Sigmoid colon (tissue), 7 donors: ENCODE measurements at places on chromosomes 2 and 18. TPM values are rescaled to one million over a fixed set of nuclear protein-coding genes. Genes with fewer than 3 reads are reported as not detected.

GRCh38 chr2:241935774-241936173 lies 66.2 kb downstream of the RTP5 start:
- no peaks in the 10 kb centered on the region for H3K36me3 ChIP-seq
- no peak for DNase-seq
- no peak overlapping the region for H3K4me3 ChIP-seq
- no peak overlapping the region for H3K27ac ChIP-seq
- no peaks in the 10 kb centered on the region for H3K27me3 ChIP-seq
- peaks cover 40% of the 10 kb centered on the region for H3K4me1 ChIP-seq

DNA sequence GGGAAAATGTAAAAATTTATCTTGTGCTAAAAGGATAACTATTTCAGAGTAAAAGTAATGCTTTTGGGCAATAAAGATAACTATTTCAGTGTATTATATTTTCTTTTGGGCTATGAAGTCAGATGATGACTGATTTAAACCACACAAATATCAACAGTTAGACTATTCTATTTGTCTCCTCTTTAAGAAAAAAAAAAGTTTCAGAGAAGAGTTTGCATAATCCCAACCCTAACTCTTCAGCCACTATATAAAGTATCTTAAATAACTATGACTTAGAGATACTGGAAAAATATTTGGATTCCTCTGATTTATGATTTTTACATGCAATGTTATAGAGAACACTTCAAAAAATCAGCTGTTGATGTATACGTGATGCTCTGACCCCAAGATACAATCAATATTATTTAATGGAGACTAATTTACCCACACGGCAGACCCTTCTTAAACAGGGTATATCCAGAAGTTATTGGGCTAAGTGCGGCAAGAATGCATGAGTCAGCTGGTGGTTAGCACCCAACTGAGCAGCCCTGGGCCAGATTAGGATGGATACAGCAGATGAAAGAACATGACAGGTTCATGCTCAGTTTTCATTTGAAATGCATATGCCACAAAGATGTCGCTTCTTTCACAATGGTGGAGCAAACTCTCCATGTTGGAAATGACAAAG lies 279.0 kb downstream of the AFF3 start:
- no peaks in the 10 kb centered on the region for H3K36me3 ChIP-seq
- H3K27ac ChIP-seq = no peak overlapping the region
- peaks cover 15% of the 10 kb centered on the region for H3K4me1 ChIP-seq
- no peaks in the 10 kb centered on the region for H3K27me3 ChIP-seq
- no peak overlapping the region for H3K4me3 ChIP-seq

- H3K27ac ChIP-seq = no peak overlapping the region
- DNase-seq = no peak
- H3K27me3 ChIP-seq = no peaks in the 10 kb centered on the region
Measured at GRCh38 chr2:149449017-149449416, 118.6 kb downstream of the LYPD6 start.

DNA sequence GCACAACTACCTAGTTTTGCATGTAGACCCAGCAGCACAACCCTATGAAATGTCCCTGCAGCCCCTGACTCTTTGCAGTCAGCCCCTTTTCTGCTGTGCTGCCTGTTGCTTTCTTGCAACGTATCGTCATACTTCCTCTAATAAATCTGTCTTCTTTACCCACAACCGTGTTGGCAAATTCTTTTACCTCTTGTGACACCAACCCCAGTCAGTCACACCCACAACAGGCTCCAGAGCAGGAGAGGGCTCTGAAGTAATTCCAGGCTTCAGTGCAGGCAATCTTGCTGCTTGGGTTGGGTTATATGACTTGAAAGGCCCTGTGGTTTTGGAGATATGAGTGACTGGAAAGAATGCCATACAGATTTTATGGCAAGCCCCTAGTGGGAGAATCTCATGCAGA lies 79.1 kb upstream of the KCNH7 start:
- H3K4me3 ChIP-seq = no peak overlapping the region
- H3K36me3 ChIP-seq = no peaks in the 10 kb centered on the region
- no peak overlapping the region for H3K27ac ChIP-seq
- DNase-seq = no peak

DNA sequence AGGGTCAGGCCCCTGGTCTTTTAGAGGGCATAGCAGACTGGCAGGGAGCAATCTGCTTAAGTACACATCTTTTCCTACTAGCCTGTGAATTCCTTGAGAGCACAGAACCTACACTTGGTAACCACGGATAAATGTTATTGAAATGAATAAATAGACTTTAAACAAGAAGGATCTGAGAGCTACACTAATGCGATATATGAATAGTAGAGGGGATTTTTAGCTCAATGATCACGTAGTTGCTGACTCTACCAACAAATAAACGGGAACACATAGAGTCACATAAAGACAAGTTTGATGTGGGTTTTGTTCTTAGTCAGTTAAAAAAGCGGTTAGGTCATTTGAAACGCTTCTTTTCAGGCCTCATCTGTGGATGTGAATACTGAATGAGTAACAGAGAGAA lies 290.3 kb upstream of the CCDC68 start:
- H3K4me3 ChIP-seq = no peak overlapping the region
- DNase-seq = no peak
- H3K27me3 ChIP-seq = no peaks in the 10 kb centered on the region

GRCh38 chr2:36918307-36918706 lies 48.0 kb downstream of the STRN start:
- H3K27ac ChIP-seq = no peak overlapping the region
- DNase-seq = no peak
- H3K4me1 ChIP-seq = no peaks in the 10 kb centered on the region
- H3K4me3 ChIP-seq = no peak overlapping the region
- H3K36me3 ChIP-seq = no peaks in the 10 kb centered on the region
- H3K27me3 ChIP-seq = no peaks in the 10 kb centered on the region

VPS54 gene
- total RNA-seq = 27.5 TPM

GRCh38 chr2:136248242-136248641 lies 130.3 kb upstream of the CXCR4 start:
- no peaks in the 10 kb centered on the region for H3K4me1 ChIP-seq
- no peak overlapping the region for H3K27ac ChIP-seq
- DNase-seq = no peak
- no peaks in the 10 kb centered on the region for H3K36me3 ChIP-seq
- H3K4me3 ChIP-seq = no peak overlapping the region

ETAA1 gene
- 12.1 TPM for total RNA-seq

DNA sequence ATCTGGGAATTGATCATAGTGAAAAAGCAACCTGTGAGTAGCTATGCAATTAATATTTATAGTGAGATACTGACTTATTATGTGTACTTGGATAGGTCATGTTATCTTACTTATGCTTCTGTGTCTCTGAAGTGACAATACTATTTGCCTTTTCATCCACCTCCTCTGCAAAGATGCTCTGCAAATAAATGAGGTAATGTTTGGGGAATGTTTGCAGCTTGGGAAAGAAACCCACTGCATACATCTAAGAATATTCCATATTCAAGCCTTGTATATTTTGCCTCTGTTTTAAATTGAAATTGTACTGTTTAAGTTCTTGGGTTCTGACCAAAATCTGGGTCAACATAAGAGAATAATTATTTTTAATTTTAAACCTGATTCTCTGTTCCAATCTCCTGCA lies 217.4 kb upstream of the DTNA start:
- peak overlapping the region; percentile 43 for H3K4me3 ChIP-seq
- no peak for DNase-seq
- peak overlapping the region; percentile 85 for H3K27ac ChIP-seq
- no peaks in the 10 kb centered on the region for H3K27me3 ChIP-seq

- no peak for DNase-seq
- H3K27me3 ChIP-seq = no peaks in the 10 kb centered on the region
- H3K27ac ChIP-seq = no peak overlapping the region
- H3K4me1 ChIP-seq = peaks cover 15% of the 10 kb centered on the region
Measured at GRCh38 chr2:1644427-1644826, 99.9 kb downstream of the PXDN start.

DNA sequence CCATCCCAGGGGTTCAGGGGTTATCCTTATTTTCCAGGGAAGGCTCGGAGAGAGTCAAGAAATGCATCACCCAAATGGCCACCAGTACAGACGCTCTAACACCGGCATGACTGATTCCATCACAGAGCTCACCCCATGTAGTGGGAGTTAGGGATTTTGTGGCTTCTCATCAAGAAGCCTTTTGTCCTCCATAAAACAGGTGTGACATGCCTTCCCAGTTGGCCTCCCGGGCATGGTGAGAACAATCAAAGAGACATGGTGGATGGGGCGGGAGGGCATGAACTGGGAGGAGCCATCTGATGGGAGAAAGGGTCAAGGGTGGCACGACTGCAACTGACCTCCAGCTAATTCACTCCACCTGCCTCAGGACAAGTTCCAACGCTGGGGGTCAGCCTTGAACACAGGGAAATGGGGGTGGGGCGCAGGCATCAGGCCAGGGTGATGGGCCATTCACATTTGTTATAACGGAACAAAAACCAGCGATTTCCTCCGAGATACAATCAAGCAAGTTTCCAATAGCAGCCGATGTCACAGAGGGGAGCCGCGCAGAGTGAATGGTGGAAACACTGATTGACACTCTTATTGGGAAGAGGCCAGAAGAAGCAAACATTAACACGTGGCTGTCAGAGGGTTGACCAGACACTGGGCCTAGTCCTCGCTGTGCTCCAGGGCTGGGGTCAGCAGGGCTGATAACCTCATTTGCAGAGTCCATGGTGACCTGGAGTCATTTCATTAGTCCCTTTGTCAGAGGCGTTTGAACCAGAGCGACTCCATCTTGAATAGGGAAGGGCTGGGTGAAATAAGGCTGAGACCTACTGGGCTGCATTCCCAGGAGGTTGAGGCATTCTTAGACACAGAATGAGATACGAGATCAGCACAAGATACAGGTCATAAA lies 80.5 kb upstream of the HPCAL1 start:
- DNase-seq = no peak
- H3K4me3 ChIP-seq = no peak overlapping the region
- H3K27me3 ChIP-seq = no peaks in the 10 kb centered on the region
- no peaks in the 10 kb centered on the region for H3K36me3 ChIP-seq
- H3K27ac ChIP-seq = no peak overlapping the region

NDC80 gene
- total RNA-seq = 0.36 TPM

GRCh38 chr2:210315015-210315788 lies at the start of gene MYL1:
MYL1 (minus strand) TSS chr2:210315174; CDS start chr2:210315042, 132 bp downstream.
- no peak within 1 kb of the TSS for H3K27ac ChIP-seq
- H3K36me3 ChIP-seq = no peaks in the 10 kb centered on the region
- no peaks in the 10 kb centered on the region for H3K27me3 ChIP-seq
- DNase-seq = no peak

- no peak overlapping the region for H3K27ac ChIP-seq
- DNase-seq = no peak
- H3K4me1 ChIP-seq = no peaks in the 10 kb centered on the region
- no peaks in the 10 kb centered on the region for H3K36me3 ChIP-seq
- no peak overlapping the region for H3K4me3 ChIP-seq
Measured at GRCh38 chr2:143716522-143716921, 587.3 kb downstream of the ARHGAP15 start.

DNA sequence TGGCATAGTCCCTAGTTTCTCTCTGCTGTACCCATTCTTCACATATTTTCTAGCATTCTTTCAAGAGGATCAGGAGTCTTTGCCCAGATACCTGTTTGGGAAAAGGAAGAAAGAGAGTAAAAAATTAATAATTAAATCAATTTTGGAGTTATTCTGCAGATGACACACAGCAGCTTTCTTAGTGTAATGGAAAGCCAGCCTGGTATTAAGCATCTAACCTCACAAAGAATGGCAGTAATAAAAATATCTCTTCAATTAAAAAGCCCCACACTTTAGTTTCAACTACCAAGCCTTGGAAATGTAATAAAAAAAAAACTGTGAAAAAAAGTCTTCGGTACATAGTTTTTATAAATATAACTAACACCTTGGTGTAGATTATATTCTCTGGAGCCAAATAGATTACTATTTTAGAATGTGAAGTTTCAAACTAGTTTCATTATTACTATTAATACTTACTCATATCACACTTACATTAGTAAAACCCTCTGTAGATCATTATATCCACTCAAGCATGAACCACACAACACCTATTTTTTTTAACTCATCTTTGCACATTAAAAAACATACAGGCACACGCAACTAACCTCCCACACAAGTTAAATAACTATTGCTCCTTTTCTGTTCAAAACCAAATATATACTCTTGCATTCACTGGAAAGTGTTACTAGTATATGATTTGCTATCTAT lies 90.9 kb downstream of the GPD2 start:
- H3K4me1 ChIP-seq = no peaks in the 10 kb centered on the region
- no peak for DNase-seq

- no peaks in the 10 kb centered on the region for H3K27me3 ChIP-seq
- H3K36me3 ChIP-seq = no peaks in the 10 kb centered on the region
- peaks cover 12% of the 10 kb centered on the region for H3K4me1 ChIP-seq
- no peak overlapping the region for H3K4me3 ChIP-seq
- DNase-seq = no peak
Measured at GRCh38 chr2:199847181-199847864, 3.7 kb downstream of the FTCDNL1 start.

GPR35 gene
- total RNA-seq = 7.8 TPM

DSC2 gene
- 1.9 TPM for total RNA-seq

IL36RN gene
- not detected for total RNA-seq

DNA sequence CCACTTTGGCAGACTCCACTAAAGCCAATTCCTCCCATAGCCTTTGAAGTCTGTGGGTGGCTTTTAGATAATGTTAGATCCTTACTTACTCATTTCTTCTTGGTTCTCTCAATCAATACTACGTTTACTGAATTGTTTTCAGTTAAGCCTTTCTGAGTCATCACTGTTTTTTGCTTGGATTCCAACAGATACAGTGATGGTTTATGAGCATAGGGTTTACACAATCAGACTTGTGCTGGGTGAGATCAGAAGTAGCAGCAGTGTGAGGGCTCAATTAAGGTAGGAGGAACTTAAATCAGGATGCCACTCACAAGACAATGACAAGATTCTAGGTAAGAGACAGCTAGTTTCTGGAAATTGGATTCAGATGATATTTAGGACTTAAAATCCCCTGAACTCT lies 297.7 kb upstream of the DOK6 start:
- H3K27ac ChIP-seq = no peak overlapping the region
- no peaks in the 10 kb centered on the region for H3K27me3 ChIP-seq
- H3K4me1 ChIP-seq = no peaks in the 10 kb centered on the region
- H3K36me3 ChIP-seq = no peaks in the 10 kb centered on the region
- no peak overlapping the region for H3K4me3 ChIP-seq
- no peak for DNase-seq

- H3K4me3 ChIP-seq = no peak overlapping the region
- peak overlapping the region; percentile 6 for H3K27ac ChIP-seq
- H3K4me1 ChIP-seq = peaks cover 12% of the 10 kb centered on the region
- DNase-seq = no peak
- H3K36me3 ChIP-seq = no peaks in the 10 kb centered on the region
Measured at GRCh38 chr18:50862401-50862800, 16.5 kb upstream of the ME2 start.
